ENCODE measurements at places on chromosomes 1 and 21.

- DNase-seq, result no peak
Measured at GRCh38 chr1:88274431-88274830, 409.6 kb upstream of the PKN2 start.

DNA sequence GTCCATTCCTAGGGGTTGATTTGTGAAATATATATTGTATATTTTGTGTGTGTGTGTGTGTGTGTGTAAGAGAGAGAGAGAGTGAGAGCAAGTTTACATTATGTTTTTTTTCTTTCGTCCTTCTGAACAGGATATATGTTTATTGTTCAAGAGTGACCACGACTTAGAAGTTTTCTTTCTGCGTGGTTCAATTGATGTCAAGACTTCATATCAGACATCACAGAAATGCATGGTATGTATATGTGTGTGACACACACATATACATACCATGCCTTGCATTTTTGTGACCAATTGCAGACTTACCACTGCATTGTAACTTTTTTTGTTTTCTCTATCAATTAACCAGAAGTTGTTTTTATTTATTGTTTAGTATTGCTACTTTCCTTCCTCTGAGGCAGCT, 2.5 kb downstream of the RASAL2 start:
- no peak for DNase-seq

- no peak for DNase-seq
Measured at GRCh38 chr1:175089136-175089718, 21.6 kb downstream of the TNN start.

DNA sequence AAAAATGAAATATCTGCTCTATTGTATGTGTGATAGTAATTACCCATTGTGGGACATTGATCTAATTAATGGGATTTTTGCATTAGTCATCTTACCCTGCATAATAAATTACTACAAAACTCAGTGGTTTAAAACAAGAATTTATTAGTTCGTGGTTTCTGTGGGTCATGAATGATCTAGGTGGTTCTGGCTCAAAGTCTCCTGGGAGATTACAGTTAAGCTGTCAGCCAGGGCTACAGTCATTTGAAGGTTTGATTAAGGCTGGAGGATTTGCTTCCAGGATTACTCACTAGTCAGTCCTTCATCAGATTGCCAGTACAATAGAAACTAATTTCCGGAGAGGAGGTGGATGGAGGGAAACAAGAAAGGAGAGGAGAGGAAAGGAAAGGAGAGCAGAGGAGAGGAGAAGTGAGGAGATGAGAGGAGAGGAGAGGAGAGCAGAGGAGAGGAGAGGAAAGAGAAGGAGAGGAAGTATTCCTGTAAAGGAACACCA, 60.4 kb upstream of the TNFSF4 start:
- DNase-seq, result peak; percentile 38

DNA sequence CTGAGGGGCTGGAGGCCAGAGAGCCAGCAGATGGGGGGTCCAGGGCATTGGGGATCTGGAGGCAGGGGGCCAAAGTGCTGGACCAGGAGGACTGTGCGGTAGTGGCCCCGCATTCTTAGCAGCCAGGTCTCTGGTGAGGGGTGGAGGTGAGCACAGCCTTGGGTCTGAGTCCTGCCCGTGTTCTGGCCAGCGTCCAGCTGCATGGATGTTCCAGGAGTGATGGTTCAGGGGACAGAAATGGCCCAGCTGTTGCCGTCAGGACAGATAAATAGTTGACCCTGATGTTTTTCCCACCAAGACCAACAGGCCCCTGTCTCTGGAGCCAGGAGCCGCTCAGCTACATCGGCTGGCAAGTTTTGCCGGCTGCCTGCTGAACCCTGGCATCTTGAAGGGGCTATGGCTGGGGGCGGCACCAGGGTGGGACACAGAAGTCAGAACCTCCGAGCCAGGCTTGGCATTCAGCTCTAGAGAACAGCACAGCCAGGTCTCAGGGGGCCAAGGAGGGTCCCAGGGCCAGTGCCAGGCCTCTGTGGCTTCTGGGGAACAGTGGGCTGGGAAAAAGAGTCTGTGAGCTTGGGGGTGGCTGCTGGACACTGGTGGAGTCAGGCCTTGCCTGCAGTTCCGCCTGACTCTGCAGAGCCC, 19.4 kb upstream of the TTC34 start:
- no peak for DNase-seq

DNA sequence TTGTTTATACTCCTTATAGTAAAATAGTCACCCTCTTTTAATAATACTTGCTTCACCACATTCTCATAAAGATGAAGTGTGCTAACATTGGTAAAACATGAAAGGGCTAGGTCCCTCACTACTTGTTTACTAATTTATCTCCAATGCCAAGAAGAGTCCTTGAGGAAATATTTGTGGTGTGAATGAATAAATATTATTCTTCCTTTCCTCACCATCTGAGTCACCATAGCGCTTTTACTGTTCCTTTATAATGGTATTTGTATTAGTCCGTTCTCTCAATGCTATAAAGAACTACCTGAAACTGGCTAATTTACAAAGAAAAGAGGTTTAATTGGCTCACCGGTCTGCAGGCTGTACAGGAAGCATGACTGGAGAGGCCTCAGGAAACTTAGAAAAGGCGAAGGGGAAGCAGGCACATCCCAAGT, 222.8 kb upstream of the ZRANB2 start:
- DNase-seq, result no peak

GRCh38 chr1:9735800-9736199, 84.3 kb downstream of the PIK3CD start:
- DNase-seq, result no peak

- DNase-seq, result no peak
Measured at GRCh38 chr1:65514041-65514440, 93.6 kb downstream of the LEPR start.
